A549 treated with ZK216348 at 1 μM for 4 hours (cell line): ENCODE measurements at places on chromosomes 5 and 9. TPM values are rescaled to one million over a fixed set of nuclear protein-coding genes. Genes with fewer than 3 reads are reported as not detected.

Gene HSPA9
- total RNA-seq, result 320 to 364 TPM (median 347 TPM) in 5 replicates

Gene CTSV
- 11.7 to 13.9 TPM (median 12.8 TPM) in 5 replicates for total RNA-seq

Gene SPATA6L
- 1.8 to 2.5 TPM (median 2.0 TPM) in 5 replicates for total RNA-seq

Gene ZFP37
- 1.4 to 2.1 TPM (median 1.5 TPM) in 5 replicates for total RNA-seq

Gene ANGPTL2
- total RNA-seq, result not detected in 5 replicates
